Tibial nerve (tissue), 4 donors: ENCODE measurements at places on chromosomes 12 and 14.
A peak's percentile ranks its signal among the peaks of the same experiment; 100 is the strongest.

- DNase-seq: no peak
- H3K4me1 ChIP-seq: no peaks in the 10 kb centered on the region
Measured at GRCh38 chr14:54348001-54348611, 48.7 kb upstream of the CDKN3 start.

DNA sequence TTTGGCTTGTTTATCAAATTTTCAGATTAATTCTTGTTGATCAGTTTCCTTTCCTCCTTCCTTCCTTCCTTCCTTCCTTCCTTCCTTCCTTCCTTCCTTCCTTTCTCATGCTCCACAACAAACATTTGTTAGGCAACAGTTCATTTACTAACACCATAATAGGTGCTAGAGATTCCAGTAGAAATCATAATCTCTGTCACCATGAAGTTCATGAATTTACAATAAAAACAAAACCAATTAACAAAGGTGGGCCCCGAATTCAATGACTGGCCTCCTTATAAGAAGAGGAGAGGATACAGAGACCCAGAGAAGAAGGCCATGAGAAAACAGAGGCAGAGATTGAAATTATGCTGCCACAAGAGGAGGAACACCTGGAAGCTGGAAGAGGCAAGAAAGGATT is 266.9 kb upstream of the GARIN6 start:
- H3K4me1 ChIP-seq: no peaks in the 10 kb centered on the region
- DNase-seq: no peak
- no peak overlapping the region for H3K4me3 ChIP-seq
- H3K36me3 ChIP-seq: no peaks in the 10 kb centered on the region
- H3K27me3 ChIP-seq: no peaks in the 10 kb centered on the region
- no peak overlapping the region for H3K27ac ChIP-seq

- H3K27ac ChIP-seq: no peak overlapping the region
- H3K4me1 ChIP-seq: no peaks in the 10 kb centered on the region
- DNase-seq: no peak
- no peaks in the 10 kb centered on the region for H3K27me3 ChIP-seq
Measured at GRCh38 chr14:71429902-71430301, 502.3 kb upstream of the RGS6 start.

- DNase-seq: no peak
- no peaks in the 10 kb centered on the region for H3K27me3 ChIP-seq
- H3K4me3 ChIP-seq: no peak overlapping the region
- H3K4me1 ChIP-seq: no peaks in the 10 kb centered on the region
- H3K27ac ChIP-seq: no peak overlapping the region
Measured at GRCh38 chr14:22650960-22651521, 6.9 kb upstream of the OR6J1 start.

GRCh38 chr12:42468341-42468821 is 121.2 kb downstream of the PRICKLE1 start:
- DNase-seq: peak; percentile 20
- no peaks in the 10 kb centered on the region for H3K27me3 ChIP-seq
- no peaks in the 10 kb centered on the region for H3K4me1 ChIP-seq
- no peak overlapping the region for H3K27ac ChIP-seq
- no peaks in the 10 kb centered on the region for H3K36me3 ChIP-seq
- no peak overlapping the region for H3K4me3 ChIP-seq

DNA sequence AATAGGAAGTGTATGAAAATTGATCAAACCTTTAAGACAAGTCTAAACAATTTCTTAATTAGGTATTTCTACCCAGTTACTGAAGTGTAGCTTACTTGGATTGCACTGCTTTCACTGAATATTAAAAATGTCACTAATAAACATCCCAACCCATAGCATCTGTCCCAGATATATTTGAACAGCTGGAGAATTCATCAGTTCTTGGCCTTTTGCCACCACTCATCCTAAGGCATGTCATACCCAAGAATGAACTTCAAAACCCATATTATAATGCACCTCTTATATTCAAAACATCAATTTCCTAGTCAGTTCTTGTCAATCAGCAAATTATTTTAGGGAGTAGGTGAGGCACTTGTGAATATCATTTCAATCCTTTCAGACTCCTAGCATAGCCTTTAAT is 392.3 kb downstream of the PAWR start:
- no peak overlapping the region for H3K27ac ChIP-seq
- H3K4me1 ChIP-seq: no peaks in the 10 kb centered on the region
- H3K27me3 ChIP-seq: no peaks in the 10 kb centered on the region
- no peaks in the 10 kb centered on the region for H3K36me3 ChIP-seq
- no peak for DNase-seq

DNA sequence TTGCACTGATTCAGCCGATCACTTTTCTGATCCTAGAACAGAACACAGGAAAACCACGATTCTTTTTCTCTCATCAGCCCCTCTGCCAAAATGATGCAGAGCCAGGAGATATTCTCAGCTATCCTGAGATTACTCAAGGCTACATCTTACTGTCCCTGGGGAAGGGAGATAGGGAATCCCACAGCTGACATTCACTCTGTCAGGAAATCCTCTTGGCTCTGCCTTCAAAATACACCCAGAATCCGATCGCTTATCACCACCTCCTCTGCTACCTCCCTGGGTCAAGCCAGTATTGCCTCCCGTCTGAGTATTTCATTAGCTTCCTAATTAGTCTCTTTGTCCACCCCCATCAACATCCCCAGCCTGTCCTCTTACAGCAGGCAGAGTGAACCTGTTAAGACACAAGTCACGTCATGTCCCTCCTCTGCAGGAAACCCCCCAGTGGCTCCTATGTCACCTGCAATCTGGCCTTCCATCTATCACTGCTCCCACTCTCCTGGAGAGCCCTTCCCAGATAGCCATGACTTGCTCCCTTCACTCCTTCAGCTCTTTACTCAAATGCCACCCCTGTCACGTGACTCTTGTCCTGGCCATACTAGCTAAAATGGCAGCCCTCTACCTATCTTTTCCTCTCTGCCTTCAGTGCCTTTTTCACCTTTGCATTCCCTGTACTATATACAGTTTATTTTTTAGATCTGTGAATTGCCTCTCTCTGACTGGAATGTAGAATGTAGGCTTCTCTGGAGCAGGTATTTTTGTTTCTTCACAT is 70.3 kb downstream of the GALNT4 start:
- peak overlapping the region; percentile 14 for H3K27ac ChIP-seq
- no peaks in the 10 kb centered on the region for H3K27me3 ChIP-seq
- H3K4me3 ChIP-seq: no peak overlapping the region
- no peak for DNase-seq
- peaks cover 4% of the 10 kb centered on the region for H3K4me1 ChIP-seq

DNA sequence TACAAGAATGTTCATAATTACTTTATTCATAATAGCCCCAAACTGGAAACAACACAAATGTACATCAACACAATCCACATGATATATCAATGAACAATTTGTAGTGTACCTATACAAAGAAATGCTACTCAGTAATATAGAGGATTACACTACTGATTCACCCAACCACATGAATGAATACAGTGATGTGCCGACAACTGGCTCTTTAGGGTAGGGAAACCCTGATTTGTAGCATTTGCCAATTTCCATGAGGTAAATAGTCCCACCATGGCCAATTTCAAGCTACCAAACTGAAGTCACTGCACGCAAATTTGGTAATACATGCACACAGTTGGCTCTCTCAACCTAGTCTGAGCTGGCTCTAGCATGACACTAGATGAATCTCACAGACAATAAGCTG is 190.4 kb upstream of the KRR1 start:
- no peaks in the 10 kb centered on the region for H3K36me3 ChIP-seq
- no peaks in the 10 kb centered on the region for H3K27me3 ChIP-seq
- H3K4me1 ChIP-seq: peaks cover 7% of the 10 kb centered on the region
- no peak for DNase-seq
- no peak overlapping the region for H3K4me3 ChIP-seq
- no peak overlapping the region for H3K27ac ChIP-seq

DNA sequence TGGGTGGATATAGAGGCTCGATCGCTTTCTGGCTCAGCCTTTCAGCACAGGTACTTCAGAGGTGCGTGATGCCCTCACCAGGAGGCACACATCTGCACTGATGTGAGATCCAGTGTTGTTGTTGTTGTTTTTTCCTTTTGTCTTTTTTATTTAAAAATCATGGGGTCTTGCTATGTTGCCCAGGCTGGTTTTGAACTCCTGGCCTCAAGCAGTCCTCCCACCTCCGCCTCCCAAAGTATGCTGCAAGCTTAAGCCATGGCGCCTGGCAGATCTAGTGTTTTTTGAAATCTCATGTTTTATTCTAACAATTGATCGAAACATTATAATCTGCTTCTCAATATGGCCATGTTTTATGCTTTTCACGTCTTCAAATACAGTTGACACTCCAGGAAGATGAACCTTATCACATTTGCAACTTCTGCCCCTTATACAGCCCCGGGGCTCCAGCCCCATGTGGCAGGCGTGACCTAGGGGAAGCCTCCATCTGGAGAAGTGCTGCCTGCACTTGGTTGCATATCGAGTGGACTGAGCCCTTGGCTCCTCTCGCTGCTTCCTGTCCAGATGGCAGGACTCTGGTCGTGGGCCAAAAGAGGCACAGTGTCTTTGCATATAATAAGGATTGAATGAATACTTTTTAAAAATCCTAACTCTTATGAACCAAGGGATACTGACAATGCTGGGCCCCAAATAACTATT is 71.7 kb downstream of the TRAF3 start:
- H3K36me3 ChIP-seq: no peaks in the 10 kb centered on the region
- peak; percentile 39 for DNase-seq
- no peak overlapping the region for H3K4me3 ChIP-seq
- peaks cover 11% of the 10 kb centered on the region for H3K4me1 ChIP-seq
- H3K27ac ChIP-seq: peak overlapping the region; percentile 44

GRCh38 chr14:101730626-101731186 is 30.8 kb upstream of the PPP2R5C start:
- no peaks in the 10 kb centered on the region for H3K36me3 ChIP-seq
- peaks cover 8% of the 10 kb centered on the region for H3K4me1 ChIP-seq
- no peak overlapping the region for H3K27ac ChIP-seq
- no peak overlapping the region for H3K4me3 ChIP-seq
- DNase-seq: no peak
- no peaks in the 10 kb centered on the region for H3K27me3 ChIP-seq

GRCh38 chr12:56753566-56753965 is 1.4 kb upstream of the PRIM1 start:
- peaks cover 7% of the 10 kb centered on the region for H3K36me3 ChIP-seq
- H3K27me3 ChIP-seq: no peaks in the 10 kb centered on the region
- DNase-seq: no peak
- no peak overlapping the region for H3K27ac ChIP-seq
- H3K4me3 ChIP-seq: no peak overlapping the region
- H3K4me1 ChIP-seq: peaks cover 6% of the 10 kb centered on the region

- DNase-seq: peak; percentile 66
- no peaks in the 10 kb centered on the region for H3K27me3 ChIP-seq
- no peaks in the 10 kb centered on the region for H3K4me1 ChIP-seq
- no peaks in the 10 kb centered on the region for H3K36me3 ChIP-seq
Measured at GRCh38 chr12:41122894-41123293, 65.2 kb upstream of the PDZRN4 start.

GRCh38 chr12:107180272-107180671 is 86.9 kb upstream of the CRY1 start:
- H3K36me3 ChIP-seq: no peaks in the 10 kb centered on the region
- no peaks in the 10 kb centered on the region for H3K4me1 ChIP-seq
- H3K27ac ChIP-seq: no peak overlapping the region
- H3K27me3 ChIP-seq: no peaks in the 10 kb centered on the region
- no peak overlapping the region for H3K4me3 ChIP-seq

- peaks cover 8% of the 10 kb centered on the region for H3K36me3 ChIP-seq
- H3K4me3 ChIP-seq: no peak overlapping the region
- no peaks in the 10 kb centered on the region for H3K27me3 ChIP-seq
- DNase-seq: no peak
Measured at GRCh38 chr12:117148642-117149041, 41.6 kb downstream of the FBXO21 start.

GRCh38 chr12:41026151-41026550 is 162.0 kb upstream of the PDZRN4 start:
- H3K27ac ChIP-seq: no peak overlapping the region
- DNase-seq: no peak
- H3K4me3 ChIP-seq: no peak overlapping the region
- H3K4me1 ChIP-seq: no peaks in the 10 kb centered on the region

DNA sequence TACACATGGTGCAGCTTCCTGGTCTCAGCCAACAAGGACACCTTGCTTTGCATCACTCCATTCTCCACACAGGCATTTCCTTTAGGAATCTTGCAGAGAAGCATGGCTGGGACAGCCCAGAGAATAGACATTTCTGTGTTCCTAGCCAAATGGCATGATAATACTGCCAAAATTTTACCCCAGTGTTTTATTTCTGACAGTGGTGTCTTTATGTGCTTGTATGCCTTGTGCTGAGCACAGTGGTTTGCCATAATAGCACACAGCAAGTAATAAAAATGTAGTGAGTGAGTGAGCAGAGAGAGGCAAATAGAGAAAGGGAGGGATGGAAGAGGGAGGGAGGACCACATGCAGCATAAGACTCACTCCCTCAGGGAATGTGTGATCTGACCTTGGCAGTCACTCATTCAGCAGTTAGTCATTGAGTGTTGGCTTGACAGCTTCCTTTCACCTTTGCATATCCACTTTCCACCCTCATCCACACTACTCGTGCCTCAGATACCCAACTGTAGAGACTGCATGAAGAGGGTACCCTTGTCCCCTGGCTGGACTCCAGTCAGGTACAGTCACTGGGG is 212.8 kb upstream of the CCDC196 start:
- H3K27ac ChIP-seq: no peak overlapping the region
- H3K4me1 ChIP-seq: no peaks in the 10 kb centered on the region
- H3K27me3 ChIP-seq: no peaks in the 10 kb centered on the region

DNA sequence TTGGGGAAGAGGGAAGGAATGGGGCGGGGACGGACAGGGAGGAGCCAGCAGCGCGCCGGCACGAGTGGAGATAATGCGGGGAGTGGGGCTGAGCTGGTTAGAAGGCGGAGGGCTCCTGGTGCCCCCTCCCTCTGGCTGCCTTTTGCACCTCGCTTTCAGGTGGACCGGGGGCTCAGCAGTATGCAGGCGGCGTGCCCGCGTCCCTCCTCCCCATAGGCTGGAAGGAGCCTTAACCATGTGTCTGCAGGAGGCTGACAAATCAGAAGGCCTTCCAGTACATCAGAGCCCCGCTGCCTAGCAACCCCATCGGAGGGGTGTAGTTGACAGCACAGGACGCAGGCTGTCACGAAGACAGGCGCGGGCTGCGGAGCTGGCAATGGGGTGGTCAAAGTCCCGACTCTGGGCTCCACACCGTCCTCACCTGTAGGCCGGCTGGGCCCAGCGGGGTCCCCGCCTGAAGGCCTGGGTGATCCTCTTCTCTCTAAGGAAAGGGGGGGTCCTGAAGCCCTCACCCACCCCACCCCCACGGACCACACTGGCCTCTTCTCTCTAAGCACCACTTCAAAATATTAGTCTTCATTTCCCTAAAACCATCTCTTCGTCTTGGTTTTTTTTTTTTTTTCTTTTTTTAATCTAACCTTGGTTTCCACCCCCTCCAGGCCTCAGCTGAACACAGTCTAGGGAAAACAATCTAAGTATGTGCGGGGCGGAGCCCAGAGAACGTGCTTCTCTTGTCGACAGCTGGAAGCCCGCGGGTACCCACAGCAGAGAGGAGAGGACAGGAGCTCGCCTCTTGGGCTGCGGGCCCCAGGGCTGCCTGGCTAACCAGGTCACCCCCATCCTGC is 44.5 kb downstream of the KDM2B start:
- peak overlapping the region; percentile 84 for H3K4me3 ChIP-seq
- no peaks in the 10 kb centered on the region for H3K27me3 ChIP-seq
- DNase-seq: peak; percentile 76

GRCh38 chr14:72863216-72864006 is 30.5 kb downstream of the DPF3 start:
- no peaks in the 10 kb centered on the region for H3K4me1 ChIP-seq
- no peaks in the 10 kb centered on the region for H3K27me3 ChIP-seq
- no peak overlapping the region for H3K4me3 ChIP-seq
- DNase-seq: no peak

GRCh38 chr14:74062809-74063150 is 21.5 kb downstream of the ALDH6A1 start:
- peaks cover 12% of the 10 kb centered on the region for H3K36me3 ChIP-seq
- DNase-seq: no peak
- H3K27ac ChIP-seq: no peak overlapping the region
- no peaks in the 10 kb centered on the region for H3K4me1 ChIP-seq
- H3K4me3 ChIP-seq: no peak overlapping the region
